ENCODE measurements at places on chromosomes 16 and 17.
A peak's percentile ranks its signal among the peaks of the same experiment; 100 is the strongest.

DNA sequence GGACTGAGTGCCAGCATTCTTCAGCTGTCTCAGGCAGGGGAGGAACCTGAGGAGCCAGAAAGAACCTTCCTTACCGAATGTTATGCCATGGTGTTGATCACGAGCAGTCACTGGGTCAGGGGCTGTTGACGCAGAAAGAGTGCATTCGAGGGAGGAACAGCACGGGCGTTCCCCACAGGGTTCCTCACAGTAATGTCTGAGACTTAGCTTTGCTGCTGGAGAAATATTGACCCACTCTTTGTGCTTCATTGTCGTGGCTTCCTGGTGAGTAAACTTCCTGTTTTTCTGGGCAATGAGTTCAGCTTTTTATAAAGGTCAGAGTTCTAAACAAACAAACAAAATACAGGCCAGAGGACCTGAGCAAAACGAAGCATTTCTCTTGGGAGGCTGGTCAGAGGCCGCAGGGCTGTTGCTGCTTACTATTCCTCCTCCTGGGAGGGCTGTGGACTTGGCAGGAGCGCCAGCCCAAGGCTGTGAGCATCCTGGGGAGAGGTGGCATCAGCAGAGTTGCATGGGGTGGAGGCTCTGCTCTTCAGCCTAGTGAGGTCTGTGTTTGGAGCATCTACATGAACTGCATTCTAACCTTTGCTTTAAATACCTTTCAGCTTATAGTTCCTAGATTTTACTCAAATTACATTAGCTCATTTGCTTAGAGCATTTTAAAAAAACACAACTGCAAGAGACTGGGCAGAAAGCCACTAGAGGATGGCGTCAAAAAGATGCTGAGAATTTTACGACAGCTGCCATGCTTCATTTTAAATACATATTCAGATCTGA is 143.1 kb upstream of the CACNG5 start:
- no peaks in the 10 kb centered on the region for H3K27me3 ChIP-seq
- DNase-seq, result no peak
- H3K4me1 ChIP-seq, result peaks cover 10% of the 10 kb centered on the region
- peaks cover 3% of the 10 kb centered on the region for H3K36me3 ChIP-seq

DNA sequence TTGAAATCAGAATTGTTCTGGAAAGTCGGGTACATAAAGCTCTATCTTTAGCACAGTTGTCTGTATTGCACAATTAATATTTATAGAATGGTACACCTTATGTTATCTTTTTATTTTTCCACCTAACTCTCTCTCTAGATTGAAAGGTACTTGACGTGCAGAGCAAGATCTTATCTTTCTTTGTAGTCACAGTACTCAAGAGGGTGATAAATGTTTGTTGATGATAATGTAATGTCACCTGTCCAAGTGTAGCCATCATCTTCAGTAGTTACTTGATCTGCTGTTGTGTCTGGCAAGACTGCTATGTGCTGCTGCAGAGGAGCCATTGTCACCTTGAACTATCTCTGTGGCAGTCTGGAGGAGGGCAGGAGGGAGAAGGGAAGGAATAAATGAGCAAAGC is 5.3 kb downstream of the HMOX2 start:
- peaks cover 13% of the 10 kb centered on the region for H3K36me3 ChIP-seq
- H3K27ac ChIP-seq, result no peak overlapping the region
- peaks cover 28% of the 10 kb centered on the region for H3K4me1 ChIP-seq
- no peaks in the 10 kb centered on the region for H3K27me3 ChIP-seq
- no peak overlapping the region for H3K4me3 ChIP-seq

- H3K27ac ChIP-seq, result no peak overlapping the region
- no peak overlapping the region for H3K4me3 ChIP-seq
- no peaks in the 10 kb centered on the region for H3K4me1 ChIP-seq
- no peaks in the 10 kb centered on the region for H3K36me3 ChIP-seq
Observed at GRCh38 chr17:59278406-59278805, 53.0 kb upstream of the YPEL2 start.

DNA sequence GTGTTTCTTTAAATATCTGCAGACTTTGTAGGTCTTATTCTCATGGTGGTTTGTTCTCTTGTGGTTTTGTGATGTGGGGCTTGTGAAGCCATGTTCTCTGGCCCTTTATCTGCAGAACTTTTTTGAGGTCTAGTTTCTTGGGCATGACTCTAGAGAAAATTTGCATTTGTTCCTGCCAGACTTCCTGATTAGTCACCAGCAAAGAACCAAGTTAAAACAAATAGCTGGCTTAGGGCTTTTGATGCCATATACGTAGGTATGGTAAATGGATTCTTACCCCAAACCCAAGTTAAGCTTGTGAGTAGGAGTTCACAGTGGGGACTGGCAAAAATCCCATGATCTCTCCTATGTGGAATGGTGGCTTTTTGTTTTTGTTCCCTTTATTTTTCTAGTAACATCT is 68.7 kb upstream of the IRX3 start:
- DNase-seq, result no peak
- no peak overlapping the region for H3K4me3 ChIP-seq
- no peaks in the 10 kb centered on the region for H3K4me1 ChIP-seq
- H3K36me3 ChIP-seq, result no peaks in the 10 kb centered on the region

DNA sequence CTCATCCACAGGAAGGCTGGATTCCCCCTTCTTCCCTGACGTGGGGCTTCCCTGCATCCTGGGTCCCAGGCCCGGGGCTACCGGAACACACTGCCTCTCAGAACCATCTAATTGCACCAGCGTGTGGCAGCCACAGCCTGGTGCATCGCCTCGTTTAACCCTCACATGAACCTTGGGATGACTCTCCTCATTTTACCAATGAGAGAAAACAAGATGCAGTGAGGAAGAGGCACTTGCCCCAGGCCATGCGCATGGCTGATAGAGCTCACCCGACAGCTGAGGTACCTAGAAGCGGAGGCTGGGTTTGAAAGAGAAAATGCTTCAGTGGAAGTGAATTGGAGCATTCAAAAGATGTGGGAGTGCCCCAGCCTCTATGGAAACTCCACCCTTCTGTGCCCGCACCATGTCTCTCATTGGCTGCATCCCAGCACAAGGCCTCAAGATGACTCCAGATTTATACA is 162.3 kb downstream of the KATNIP start:
- peaks cover 15% of the 10 kb centered on the region for H3K36me3 ChIP-seq
- H3K4me1 ChIP-seq, result no peaks in the 10 kb centered on the region
- no peak overlapping the region for H3K4me3 ChIP-seq
- no peak for DNase-seq

- no peak for DNase-seq
- H3K27me3 ChIP-seq, result no peaks in the 10 kb centered on the region
Observed at GRCh38 chr16:49127103-49127502, 154.5 kb downstream of the CBLN1 start.

DNA sequence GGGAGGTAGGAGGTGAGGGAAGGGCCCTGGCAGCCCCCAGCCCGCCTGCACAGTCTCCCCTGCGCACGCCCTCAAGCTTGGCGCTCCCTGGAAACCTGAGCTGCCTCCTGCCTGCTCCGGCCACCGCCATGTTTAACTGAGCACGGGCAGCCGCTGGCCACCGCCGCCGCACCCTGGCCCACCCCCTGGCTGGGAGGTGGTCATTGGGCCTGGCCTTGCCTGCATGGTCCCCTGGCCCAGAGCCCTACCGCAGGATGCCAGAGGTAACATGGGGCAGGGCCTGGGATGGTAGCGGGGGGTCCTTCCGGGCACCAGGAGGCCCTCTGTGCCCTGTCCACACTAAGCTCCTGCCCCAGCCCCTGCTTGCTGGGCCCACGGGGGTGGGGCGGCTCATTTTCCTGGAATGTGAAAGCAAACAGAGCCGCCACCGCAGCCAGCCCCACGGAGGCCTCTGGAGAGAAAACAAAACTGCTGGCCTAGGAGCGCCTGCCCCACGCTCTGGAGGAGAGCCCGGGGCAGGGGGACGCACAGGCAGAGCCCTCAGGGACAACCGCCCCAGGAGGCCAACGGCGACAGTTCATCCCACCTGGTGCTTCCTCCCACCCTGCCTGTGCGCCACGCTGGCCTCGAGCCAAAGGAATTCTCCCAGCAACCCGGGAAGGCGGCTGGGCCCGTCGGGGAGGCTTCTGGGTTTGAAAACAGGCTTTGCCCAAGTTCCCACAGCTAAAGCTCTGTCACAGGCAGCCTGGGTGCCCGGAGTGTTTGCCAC is 8.9 kb downstream of the NHERF2 start:
- H3K27ac ChIP-seq, result peak overlapping the region; percentile 75
- peak overlapping the region; percentile 35 for H3K4me3 ChIP-seq
- peaks cover 76% of the 10 kb centered on the region for H3K4me1 ChIP-seq
- DNase-seq, result peak; percentile 72
- peaks cover 9% of the 10 kb centered on the region for H3K36me3 ChIP-seq

- no peak for DNase-seq
- peaks cover 8% of the 10 kb centered on the region for H3K36me3 ChIP-seq
- H3K4me3 ChIP-seq, result no peak overlapping the region
- H3K27me3 ChIP-seq, result no peaks in the 10 kb centered on the region
Observed at GRCh38 chr17:20315311-20315710, 152.0 kb downstream of the LGALS9B start.

GRCh38 chr16:11224096-11224893 is 31.7 kb downstream of the SOCS1 start:
- peak; percentile 87 for DNase-seq
- no peak overlapping the region for H3K4me3 ChIP-seq
- no peaks in the 10 kb centered on the region for H3K36me3 ChIP-seq
- no peaks in the 10 kb centered on the region for H3K27me3 ChIP-seq
- peak overlapping the region; percentile 66 for H3K27ac ChIP-seq

DNA sequence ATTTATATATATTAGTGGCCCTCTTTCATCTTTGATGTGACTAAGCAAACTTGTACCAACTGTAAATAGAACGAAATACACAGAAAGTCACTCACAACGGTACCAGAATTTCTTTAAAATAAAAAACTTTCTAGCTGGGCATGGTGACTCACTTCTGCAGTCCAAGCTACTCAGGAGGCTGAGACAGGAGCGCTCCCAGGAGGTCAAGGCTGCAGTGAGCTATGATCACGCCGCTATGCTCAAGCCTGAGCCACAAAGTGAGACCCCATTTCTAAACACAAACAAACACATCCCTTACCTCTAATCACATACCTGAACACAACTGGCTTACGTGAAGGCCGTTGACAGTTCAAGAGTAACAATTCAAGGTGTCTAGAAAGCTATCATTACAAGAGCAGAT is 29.7 kb downstream of the STAT5B start:
- H3K4me3 ChIP-seq, result no peak overlapping the region
- H3K4me1 ChIP-seq, result peaks cover 13% of the 10 kb centered on the region
- H3K36me3 ChIP-seq, result no peaks in the 10 kb centered on the region
- no peak for DNase-seq
- H3K27ac ChIP-seq, result peak overlapping the region; percentile 45

GRCh38 chr16:12628536-12628935 is 175.2 kb downstream of the CPPED1 start:
- no peak for DNase-seq
- H3K27me3 ChIP-seq, result peaks cover 18% of the 10 kb centered on the region
- no peak overlapping the region for H3K27ac ChIP-seq
- no peak overlapping the region for H3K4me3 ChIP-seq

DNA sequence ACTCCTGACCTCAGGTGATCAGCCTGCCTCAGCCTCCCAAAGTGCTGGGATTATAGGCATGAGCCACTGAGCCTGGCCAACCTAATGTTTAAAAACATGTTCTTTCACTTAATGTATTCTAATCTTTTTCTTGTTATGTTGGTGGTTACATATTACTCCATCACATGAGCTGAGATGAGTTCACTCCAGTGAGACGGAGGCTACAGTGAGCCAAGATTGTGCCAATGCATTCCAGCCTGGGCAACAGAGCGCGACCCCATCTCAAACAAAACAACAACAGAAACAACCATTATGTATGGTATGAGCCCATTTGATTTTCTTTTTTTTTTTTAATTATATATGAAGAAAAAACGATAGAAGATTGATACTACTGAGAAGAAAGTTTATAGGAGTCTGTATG is 39.6 kb downstream of the SLC39A11 start:
- peaks cover 7% of the 10 kb centered on the region for H3K4me1 ChIP-seq
- DNase-seq, result no peak
- H3K27ac ChIP-seq, result no peak overlapping the region
- peaks cover 9% of the 10 kb centered on the region for H3K36me3 ChIP-seq
- H3K4me3 ChIP-seq, result no peak overlapping the region
